ENCODE measurements at places on chromosomes 3 and 15. TPM values are rescaled to one million over a fixed set of nuclear protein-coding genes. Genes with fewer than 3 reads are reported as not detected.

SCG5 gene
- total RNA-seq, result 48.1 TPM

ANKRD34C gene
- total RNA-seq, result not detected

ZBTB47 gene
- 2.8 TPM for total RNA-seq

RAD54L2 gene
- 27.7 TPM for total RNA-seq

XCR1 gene
- total RNA-seq, result not detected

DPPA4 gene
- 878 TPM for total RNA-seq

ETV5 gene
- total RNA-seq, result 48.4 TPM

CLCN2 gene
- total RNA-seq, result 9.2 TPM

DNA sequence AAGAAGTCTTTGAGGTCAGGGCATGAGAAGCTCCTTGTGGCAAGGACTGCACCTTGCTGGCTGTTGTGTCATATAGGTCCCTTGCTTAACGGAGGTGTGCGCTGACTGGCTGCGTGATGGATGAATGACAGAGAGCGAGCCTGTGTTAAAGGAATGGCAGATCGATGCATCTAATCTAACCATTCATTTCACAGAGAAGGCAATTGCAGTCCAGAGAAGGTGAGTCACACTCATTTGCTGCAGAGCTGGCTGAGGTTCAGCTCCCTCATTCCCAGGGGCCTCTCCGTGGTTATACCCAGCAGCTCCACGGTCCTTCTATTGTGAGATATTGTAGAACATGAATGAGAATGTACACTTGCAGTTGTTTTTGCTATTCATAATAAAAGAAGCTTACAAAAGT, 289.3 kb downstream of the EPHB1 start:
- no peak for DNase-seq

- DNase-seq, result no peak
Observed at GRCh38 chr3:39279745-39280517, at the start of gene CX3CR1. Gene CX3CR1 (minus strand): TSS chr3:39280036. CDS start chr3:39266509, 13,527 bp downstream.

DNA sequence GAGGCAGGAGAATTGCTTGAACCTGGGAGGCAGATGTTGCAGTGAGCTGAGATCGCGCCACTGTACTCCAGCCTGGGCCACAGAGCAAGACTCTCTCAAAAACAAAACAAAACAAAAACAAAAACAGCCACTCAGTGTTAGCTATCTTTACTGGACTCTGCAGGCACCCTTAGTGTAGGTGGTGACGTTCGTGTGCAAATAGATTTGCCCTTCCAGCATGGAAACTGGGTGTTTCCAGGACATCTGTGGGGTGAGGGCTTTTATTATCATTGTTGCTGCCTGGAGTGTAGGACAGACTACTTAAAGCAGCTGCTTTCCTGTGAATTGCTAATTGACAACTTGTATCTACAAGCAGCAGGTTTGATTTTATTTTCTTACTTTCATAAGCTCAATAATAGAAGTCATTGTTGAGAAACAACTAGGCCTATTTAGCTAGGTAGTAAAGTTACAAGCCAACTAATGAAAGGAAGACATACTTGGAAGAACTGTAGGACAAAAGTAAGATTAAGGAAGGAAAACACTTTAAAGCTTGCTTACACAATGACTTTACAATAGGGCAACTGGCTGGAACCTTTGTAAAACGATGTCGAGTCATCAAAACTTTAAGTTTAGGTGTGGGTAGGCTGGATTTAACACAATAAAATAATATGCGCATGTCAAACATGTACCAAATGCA, 25.4 kb upstream of the SPPL2A start:
- DNase-seq, result no peak

GRCh38 chr15:61613729-61614128, 384.6 kb upstream of the RORA start:
- DNase-seq, result peak; percentile 12

DNA sequence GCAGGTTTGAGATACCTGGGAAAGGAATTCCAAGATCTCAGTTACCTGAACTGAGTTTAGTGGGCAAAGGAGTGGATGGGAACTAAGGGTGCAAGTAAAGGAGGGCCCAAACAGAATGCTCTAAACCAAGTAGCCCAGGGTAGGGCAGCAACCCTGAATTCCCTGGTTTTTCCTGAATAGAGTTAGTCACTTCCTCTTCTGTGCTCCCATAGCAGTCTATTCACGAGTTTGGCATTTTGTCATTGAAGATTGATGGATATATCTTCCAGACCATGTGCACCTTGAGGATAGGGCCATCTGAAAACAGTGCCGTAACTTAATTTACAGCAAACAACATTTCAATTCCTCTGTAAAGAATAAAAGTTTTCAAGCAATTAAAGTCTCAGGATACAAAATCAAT, 18.5 kb upstream of the PTX3 start:
- DNase-seq, result no peak

GRCh38 chr3:187292631-187293515, 1.3 kb upstream of the MASP1 start:
- no peak for DNase-seq

DNA sequence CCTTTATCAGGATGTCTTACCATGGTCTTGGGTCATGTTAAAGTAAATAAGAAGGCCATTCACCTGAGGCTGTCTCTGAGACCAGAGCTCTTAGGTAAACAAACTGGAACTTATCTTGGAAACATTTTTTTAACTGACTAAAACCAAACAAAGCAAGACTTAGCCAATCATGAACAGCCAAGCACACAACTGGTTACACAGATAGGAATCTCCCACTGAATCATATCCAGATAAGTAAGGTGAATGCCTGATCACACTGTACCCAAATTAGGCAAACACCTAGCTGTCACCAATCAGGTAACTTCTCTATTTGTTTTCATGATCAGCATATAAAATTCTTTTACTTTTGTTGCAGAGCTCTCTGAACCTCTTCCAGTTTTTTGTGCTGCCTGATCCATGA, 205.4 kb downstream of the CNTN3 start:
- DNase-seq, result no peak

DNA sequence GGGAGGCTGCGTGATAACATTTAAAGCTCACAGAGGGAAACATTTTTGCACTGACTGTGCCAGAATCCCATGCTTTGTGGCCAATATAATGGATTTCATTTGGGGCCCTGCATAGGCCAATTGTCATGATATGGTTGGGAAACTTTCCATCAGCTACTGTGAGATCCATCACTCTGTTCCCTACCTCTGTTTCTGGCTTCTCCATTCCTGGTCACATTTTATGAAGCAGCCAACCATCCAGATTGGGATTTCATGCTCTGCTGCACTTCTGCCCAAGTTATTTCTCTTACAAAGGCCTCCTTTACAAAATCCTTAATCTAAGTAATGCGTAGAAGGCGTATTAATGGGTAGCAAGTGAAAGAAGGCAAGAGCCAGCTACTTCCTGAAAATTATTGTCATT, 221.1 kb downstream of the LRTM1 start:
- DNase-seq, result no peak

- DNase-seq, result peak; percentile 17
Observed at GRCh38 chr3:22908989-22909507, 294.1 kb upstream of the UBE2E2 start.

DNA sequence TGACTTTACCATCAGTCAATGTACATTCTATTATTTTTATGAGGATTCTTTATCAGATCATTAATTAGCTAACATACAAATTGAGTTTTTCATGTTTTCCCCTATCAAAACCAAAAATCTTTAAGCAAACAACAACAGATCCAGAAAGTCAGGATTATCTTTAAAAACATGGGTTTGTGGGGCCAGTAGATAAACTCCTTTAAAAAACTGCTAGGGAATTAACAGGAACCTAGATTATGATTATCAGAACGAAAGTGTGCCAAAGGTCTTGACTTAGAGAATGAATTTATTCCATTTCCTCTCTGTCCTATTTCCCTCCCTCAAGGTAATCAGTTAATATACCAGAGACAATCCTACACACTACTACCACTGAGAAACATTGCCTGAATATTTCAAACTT, 13.2 kb upstream of the CCDC13 start:
- no peak for DNase-seq

DNA sequence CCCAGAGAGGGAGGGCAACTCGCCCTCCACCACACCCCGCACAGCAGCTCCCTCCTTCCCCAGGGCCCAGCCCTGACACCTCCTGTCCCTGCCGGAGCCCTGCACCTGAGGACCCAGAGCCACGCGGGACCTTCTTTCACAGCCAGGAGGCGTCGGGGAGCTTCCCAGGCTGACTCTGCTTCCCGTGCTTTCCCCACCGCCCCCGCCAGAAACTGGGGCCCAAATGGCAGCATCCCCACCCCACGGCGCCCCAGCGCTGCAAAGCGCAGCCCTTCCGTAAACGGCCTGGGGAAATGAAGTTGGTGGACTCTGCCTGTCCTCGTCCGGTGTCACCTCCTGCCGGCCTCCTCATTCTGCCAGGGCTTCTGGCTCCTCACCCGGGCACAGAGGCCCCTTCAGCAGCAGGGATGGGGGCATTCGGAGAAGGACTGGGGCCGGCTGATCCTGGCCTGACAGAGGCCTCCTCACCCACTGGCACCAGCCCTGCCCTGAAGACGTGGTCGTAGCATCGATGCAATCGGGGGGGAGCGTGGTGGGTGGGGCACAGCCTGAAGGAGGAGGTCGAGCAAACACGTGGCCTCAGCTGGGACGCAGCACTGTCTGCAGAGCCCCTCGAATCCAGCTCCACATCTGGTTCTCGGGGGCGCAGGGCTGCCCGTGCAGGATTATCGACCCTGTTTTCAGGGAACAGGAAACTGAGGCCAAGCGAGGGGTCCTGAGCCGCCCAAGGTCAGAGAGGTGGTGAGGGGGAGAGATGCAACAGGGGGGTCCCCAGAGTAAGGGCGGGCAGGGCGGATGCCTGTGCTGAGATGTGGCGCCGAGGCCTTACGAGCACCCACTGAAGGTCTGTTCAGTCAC, 235.4 kb downstream of the XXYLT1 start:
- DNase-seq, result peak; percentile 78

GRCh38 chr3:127484601-127485388, 105.7 kb downstream of the TPRA1 start:
- DNase-seq, result no peak

DNA sequence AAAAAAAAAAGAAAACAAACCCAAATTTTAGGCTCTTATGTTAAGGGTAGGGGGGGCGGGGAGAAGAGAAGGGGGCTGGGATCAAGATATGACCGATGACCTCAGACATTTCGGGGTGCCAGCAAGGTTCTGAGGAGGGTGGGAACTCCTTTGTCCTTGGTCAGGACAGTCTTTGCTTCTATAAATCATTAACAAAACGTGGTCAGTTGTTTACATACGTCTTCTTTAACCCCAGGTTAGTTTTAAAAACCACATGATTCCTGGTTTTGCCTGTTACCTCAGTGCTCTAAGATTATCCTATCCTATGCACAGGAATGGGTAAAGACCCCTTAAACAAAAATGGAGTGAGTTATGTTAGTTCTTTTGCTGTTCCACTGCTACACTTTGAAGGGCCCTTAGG, 285.5 kb downstream of the GABRG3 start:
- DNase-seq, result no peak
